ENCODE measurements at places on chromosomes 5 and 9.

DNA sequence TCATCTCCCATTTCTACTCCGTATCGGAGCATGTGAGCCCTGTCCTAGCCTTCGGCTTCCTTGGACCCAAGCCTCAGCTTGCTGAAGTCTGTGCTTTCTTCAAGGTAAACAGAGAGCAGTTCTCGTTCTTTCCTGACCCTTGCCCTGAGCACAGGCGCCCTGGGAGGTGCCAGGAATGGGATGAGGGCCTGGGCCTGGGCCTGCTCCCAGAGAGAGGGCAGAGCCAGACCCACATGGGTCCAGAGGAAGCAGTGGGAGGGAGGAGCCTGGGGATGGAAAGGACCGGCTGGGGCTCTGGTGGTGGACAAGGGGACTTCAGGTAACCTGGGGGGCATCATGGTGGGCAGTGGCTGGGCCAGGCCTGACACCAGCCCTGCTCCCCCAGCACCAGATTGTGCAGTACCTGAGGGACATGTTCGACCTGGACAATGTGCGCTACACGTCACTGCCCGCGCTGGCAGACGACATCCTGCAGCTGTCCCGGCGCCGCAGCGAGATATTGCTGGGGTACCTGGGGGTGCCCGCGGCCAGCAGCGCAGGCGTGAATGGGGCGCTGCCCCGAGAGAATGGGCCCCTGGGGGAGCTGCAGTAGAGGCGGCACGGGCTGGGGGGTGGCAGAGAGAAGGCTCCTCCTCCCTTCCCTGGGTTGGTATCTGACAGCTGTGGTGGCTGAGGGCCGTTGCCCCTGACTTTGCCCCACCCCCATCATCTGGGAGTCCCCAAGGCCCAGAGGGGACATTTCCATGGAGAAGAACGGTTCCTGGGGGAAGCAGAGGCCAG, 10.9 kb upstream of the DOLPP1 start:
- DNase-seq: no peak

DNA sequence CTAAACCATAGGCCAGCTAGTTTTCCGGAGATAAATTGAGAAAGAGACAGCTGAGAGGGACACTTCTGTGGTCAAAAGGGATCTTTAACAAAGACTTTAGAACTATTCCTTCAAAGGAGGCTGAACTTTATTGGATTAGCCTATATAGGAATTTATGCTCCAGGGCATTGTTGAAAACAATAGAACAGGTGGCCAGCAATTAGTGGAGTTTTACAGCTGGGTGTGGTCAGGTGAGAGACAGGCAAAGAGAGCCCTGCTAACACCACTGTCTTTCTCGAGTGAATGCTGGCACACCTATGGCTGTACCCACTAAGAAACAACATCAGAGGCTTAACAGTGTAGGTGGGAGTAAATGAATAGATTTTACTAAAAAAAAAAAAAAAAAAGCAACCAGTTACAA, 16.7 kb upstream of the TLR4 start:
- DNase-seq: no peak

GRCh38 chr5:109690242-109690974, 681 bp downstream of the MAN2A1 start:
- DNase-seq: peak; percentile 8

- no peak for DNase-seq
Observed at GRCh38 chr9:117835798-117836197, 131.6 kb downstream of the TLR4 start.

DNA sequence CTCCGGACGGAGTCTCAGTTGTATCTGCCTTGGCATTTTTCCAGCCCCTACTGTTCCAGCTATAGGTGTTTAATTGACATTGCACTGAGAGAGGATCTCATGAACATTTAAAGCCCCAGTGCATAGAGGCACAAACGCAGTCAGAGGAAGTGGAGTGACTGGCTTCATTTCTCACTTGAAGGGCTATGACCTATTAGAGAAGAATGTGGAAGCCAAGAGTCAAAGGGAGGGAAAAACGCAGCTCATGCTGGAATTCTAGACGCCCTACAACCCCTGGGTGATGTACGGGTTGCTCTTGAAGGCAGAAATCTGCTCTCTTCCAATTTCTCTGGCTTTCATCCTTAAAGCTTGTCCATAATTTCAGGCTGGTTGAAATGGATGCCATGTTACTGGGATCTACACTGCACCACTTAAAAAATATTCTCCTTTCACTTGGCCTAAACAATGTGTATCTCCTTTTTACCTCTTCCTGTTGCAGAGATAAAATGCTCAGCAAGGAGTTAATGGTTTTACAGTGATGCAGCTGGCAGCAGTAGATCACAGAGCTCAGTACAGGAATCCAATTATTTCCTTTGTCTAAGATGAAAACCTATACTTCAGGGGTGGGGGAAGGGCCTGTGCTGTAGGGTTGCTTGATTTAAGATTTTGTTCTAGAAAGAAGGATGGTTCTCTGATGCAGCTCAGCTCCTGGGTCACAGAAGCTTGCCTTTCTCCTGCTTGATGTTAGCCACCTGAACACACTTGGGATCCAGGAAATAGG, 61.8 kb upstream of the MAMDC2 start:
- DNase-seq: no peak

- no peak for DNase-seq
Observed at GRCh38 chr9:3028535-3028934, 184.6 kb upstream of the PUM3 start.

DNA sequence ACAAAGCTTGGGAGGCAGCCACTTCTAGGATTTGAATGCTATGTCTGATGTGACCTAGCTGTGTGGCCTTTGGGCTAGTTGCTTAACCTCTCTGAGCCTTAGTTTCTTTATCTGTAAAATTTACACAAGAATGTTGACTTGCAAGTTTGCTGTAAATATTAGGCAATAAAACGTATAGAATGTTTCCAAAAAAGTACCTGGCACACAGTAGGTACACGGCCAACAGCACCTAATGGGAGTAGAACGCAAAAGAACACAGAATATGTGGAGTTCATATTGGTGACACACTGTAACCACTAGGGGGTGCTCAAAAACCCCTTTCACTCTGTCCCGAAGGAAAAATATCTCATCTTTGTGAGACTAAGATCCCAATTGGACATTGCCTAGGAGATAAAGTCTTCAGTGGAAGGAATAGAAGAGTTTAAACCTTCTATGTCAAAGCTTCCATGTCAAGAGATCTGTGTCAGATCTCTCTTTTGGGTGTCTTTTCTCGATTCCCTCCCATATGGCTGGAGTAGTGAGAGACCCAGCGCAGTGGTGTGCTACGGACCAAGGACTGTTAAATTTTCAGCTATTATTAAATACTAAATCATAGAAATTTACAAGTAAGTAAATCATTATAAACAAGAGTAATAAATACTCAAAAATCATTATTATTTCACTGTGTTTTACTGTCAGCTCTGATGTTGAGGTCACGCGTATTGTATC, 145.4 kb upstream of the RAD23B start:
- no peak for DNase-seq
